Keratinocyte (primary cell): ENCODE measurements at places on chromosomes 11 and 22. TPM values are rescaled to one million over a fixed set of nuclear protein-coding genes. Genes with fewer than 3 reads are reported as not detected.

GRCh38 chr22:42905702-42906183, 48.7 kb upstream of the ARFGAP3 start:
- H3K4me3 ChIP-seq, result no peak overlapping the region
- no peak overlapping the region for H3K27ac ChIP-seq
- H3K27me3 ChIP-seq, result no peaks in the 10 kb centered on the region
- peaks cover 18% of the 10 kb centered on the region for H3K4me1 ChIP-seq
- DNase-seq, result no peak

- H3K4me1 ChIP-seq, result peaks cover 18% of the 10 kb centered on the region
- peaks cover 56% of the 10 kb centered on the region for H3K36me3 ChIP-seq
- no peak for DNase-seq
- H3K4me3 ChIP-seq, result no peak overlapping the region
- no peaks in the 10 kb centered on the region for H3K27me3 ChIP-seq
These were observed 6.2 kb upstream of the PACS1 start for GRCh38 chr11:66063900-66064299.

- H3K27ac ChIP-seq, result no peak overlapping the region
- no peaks in the 10 kb centered on the region for H3K36me3 ChIP-seq
- H3K4me3 ChIP-seq, result no peak overlapping the region
- DNase-seq, result no peak
These were observed 21.6 kb downstream of the P2RY2 start for GRCh38 chr11:73239571-73240189.

Gene MUC5AC
- not detected in 3 replicates for polyA plus RNA-seq

Gene ENTHD1
- not detected in 3 replicates for polyA plus RNA-seq

Gene PLAAT2
- 0.29 to 1.4 TPM (median 0.46 TPM) in 3 replicates for polyA plus RNA-seq
